ENCODE measurements at places on chromosomes 2 and 18.

DNA sequence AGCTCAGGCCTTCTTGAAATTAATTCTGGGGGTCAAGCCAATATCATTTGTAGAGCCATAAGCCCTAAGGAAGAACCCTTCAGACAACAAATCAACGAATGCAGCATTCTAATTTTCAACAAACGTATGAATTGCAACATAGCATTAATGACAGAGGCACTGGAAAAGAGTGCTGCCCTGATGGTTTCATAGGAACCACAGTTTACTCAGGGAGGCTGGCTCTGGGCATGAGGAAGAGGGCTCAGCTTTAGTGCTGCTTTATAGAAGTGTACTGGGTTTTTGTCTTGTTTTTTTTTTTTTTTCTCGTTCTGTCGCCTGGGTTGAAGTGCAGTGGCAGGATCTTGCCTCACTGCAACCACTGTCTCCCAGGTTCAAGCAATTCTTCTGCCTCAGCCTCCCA lies 36.1 kb upstream of the CAB39 start:
- DNase-seq, result no peak

- no peak for DNase-seq
These were observed 41.6 kb upstream of the PLB1 start for GRCh38 chr2:28454016-28454930.

- DNase-seq, result no peak
These were observed 86.0 kb downstream of the VWA3B start for GRCh38 chr2:98172951-98173350.

DNA sequence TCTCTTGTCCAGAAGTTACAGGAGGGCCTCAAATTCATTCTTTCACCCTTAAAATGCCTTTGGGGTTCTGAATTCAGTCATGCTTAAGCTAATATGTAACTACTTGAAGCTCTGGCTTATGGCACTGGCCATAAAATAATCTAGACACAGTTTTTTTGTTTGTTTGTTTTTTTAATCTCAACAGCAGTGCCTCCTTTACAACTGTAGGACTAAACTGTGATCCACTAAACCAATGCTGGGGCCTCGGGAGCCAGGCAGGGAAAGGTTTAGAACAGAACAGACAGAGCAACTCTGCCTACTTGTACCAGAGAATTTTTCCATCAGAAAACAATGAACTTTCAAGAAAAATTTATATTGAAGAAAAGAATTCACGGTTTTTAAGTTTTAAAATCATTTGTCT lies 1.7 kb downstream of the STAM2 start:
- no peak for DNase-seq

GRCh38 chr2:230077851-230078547 lies 9.3 kb upstream of the SLC16A14 start:
- DNase-seq, result no peak

- DNase-seq, result no peak
These were observed 138.4 kb downstream of the OTX1 start for GRCh38 chr2:63189026-63189425.

DNA sequence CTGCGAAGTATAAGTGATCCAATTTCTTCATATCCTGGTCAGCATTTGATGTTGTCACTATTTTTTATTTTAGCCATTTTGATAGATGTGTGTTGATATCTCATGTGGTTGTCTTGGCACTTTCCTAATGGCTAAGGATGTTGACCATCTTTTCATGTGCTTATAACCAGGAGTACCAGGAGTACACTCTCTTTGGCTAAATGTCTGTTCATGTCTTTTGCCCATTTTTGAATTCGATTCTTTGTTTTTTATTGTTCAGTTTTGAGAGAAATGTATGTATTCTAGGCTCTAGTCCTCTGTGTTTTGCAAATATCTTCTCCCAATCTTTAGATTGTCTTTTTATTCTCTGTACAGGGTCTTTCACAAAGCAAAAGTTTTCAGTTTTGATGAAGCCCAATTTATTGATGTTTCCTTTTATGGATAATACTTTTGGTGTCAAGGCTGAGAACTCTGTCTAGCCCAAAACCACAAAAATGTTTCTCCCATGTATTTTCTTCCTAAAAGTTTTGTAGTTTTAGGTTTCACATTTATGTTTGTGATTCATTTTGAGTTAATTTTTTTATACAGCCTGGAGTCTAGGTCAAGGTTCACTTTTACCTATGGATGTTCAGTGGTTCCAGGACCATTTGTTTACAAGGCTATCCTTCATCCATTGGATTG lies 65.4 kb downstream of the SDC1 start:
- DNase-seq, result no peak

GRCh38 chr2:73979021-73979420 lies 5.7 kb upstream of the TET3 start:
- no peak for DNase-seq

All from left hindlimb (tissue), 1 donor.